NCI-H524 (cell line): ENCODE measurements at places on chromosomes 2 and 18.

DNA sequence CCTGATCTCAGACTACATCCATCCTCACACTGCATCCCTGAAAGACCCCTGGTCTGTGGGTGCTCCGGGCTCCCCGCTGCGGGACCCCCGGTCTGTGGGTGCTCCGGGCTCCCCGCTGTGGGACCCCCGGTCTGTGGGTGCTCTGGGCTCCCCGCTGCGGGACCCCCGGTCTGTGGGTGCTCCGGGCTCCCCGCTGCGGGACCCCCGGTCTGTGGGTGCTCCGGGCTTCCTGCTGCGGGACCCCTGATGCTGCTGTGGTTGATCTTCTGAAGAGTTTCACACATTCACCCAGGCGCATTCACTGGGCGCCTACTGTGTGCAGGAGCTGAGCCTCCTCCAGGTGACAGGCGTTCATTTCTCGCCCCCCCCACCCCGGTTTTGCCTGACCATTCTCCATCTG, 162.7 kb upstream of the SALL3 start:
- no peak for DNase-seq

- DNase-seq: no peak
Observed at GRCh38 chr18:48842259-48843061, 108.3 kb downstream of the SMAD7 start.

- no peak for DNase-seq
Observed at GRCh38 chr2:65076345-65076710, 20.1 kb downstream of the CEP68 start.

- DNase-seq: no peak
Observed at GRCh38 chr2:121858847-121859246, 103.4 kb downstream of the TSN start.

DNA sequence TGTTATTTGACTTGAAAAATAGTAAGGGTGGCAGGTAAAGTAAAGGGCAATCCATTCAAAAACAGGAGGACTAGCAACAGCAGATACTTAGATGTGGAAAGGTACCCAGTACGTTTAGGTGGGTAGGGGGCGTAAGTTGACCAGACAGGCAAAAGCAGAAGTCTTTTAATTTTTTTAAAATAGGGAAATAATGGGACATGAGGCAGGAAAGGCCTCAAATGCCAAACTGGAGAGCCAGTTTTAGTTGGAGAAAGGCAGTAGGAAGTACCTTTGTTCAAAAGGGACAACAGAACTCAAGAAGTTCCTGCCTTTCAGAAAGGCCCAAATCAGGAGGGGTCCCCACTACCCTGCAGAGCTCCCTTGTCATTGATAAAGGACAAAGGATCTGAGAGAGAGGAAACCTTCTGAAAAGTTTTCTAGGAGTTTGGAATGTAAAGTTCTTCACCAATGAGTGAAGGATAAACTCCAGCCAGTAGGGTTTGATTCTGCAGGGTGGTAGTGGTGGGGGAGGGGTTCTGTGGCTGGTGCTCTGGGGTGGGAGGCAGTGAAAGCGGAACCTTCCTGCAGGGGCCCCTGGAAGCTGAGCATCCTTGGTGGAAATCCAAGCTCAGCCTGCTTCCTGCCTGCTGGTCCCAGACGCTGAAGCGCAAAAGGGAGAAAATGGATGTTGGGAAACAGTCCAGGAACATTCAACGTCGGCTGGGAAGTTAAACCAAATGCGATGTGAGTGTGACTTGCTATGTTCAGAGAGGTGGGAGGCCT, 40.1 kb downstream of the TMEM17 start:
- DNase-seq: no peak

GRCh38 chr2:32135409-32135808, 30.3 kb upstream of the SLC30A6 start:
- DNase-seq: no peak
